Suprapubic skin (tissue), 4 donors: ENCODE measurements at places on chromosomes 2 and 18. TPM values are rescaled to one million over a fixed set of nuclear protein-coding genes. Genes with fewer than 3 reads are reported as not detected.
A peak's percentile ranks its signal among the peaks of the same experiment; 100 is the strongest.

- H3K4me3 ChIP-seq = peak overlapping the region; percentile 40
- no peak overlapping the region for H3K27ac ChIP-seq
- H3K27me3 ChIP-seq = peaks cover 43% of the 10 kb centered on the region
- DNase-seq = no peak
- peaks cover 24% of the 10 kb centered on the region for H3K4me1 ChIP-seq
These were observed 1.7 kb upstream of the NETO1 start for GRCh38 chr18:72869226-72870185.

The LRP2 gene
- total RNA-seq = 0.17 TPM

The UGT1A10 gene
- not detected for total RNA-seq

The KYNU gene
- total RNA-seq = 2.7 TPM

DNA sequence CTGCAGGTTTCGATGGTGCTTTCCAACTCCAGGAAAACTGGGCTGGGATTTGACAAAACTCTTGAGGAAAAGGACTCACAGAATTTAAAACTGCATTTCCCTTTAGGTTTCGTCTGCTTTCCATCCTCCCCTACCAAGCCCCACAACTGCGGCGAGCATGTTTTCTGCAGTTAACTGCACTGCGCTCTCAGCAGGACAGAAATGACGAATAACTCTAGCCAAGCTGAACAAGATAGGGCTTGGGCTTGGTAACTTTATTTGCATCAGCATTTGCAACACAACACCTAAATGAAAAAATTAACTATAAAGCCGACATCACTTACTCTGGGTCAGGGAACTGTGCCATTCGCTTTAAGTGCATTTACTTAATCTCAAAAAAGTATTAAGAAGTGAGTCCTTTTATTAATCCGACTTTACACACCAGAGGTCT lies 669 bp upstream of the PIKFYVE start:
- H3K36me3 ChIP-seq = no peaks in the 10 kb centered on the region
- H3K27ac ChIP-seq = peak overlapping the region; percentile 87
- H3K4me1 ChIP-seq = peaks cover 37% of the 10 kb centered on the region
- peak overlapping the region; percentile 68 for H3K4me3 ChIP-seq
- no peaks in the 10 kb centered on the region for H3K27me3 ChIP-seq

- H3K27me3 ChIP-seq = peaks cover 7% of the 10 kb centered on the region
- DNase-seq = peak; percentile 69
- H3K36me3 ChIP-seq = no peaks in the 10 kb centered on the region
- H3K4me1 ChIP-seq = peaks cover 35% of the 10 kb centered on the region
- no peak overlapping the region for H3K4me3 ChIP-seq
These were observed 297.9 kb downstream of the NDUFA10 start for GRCh38 chr2:239727182-239727775.

The CD207 gene
- 81.3 TPM for total RNA-seq

DNA sequence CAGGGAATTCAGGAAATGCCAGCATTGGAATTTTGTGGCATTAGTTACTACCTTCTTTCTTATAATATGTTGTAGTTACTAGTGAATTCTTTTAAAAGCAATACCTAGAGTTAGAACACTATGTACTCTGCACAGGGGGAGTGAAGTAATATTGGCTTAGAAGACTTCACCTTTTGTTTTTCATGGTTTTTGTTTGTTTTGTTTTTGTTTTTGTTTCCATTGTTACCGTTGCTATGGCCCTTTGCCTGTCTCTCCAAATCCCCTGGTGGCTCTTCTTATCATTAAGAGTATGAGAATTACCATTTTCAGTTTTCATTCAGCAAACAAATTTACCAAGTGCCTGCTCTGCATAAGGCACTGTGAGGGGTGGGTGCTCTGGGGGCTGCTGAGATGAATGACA lies 160.1 kb downstream of the HAUS1 start:
- H3K4me3 ChIP-seq = no peak overlapping the region
- peaks cover 15% of the 10 kb centered on the region for H3K4me1 ChIP-seq
- H3K36me3 ChIP-seq = peaks cover 12% of the 10 kb centered on the region

DNA sequence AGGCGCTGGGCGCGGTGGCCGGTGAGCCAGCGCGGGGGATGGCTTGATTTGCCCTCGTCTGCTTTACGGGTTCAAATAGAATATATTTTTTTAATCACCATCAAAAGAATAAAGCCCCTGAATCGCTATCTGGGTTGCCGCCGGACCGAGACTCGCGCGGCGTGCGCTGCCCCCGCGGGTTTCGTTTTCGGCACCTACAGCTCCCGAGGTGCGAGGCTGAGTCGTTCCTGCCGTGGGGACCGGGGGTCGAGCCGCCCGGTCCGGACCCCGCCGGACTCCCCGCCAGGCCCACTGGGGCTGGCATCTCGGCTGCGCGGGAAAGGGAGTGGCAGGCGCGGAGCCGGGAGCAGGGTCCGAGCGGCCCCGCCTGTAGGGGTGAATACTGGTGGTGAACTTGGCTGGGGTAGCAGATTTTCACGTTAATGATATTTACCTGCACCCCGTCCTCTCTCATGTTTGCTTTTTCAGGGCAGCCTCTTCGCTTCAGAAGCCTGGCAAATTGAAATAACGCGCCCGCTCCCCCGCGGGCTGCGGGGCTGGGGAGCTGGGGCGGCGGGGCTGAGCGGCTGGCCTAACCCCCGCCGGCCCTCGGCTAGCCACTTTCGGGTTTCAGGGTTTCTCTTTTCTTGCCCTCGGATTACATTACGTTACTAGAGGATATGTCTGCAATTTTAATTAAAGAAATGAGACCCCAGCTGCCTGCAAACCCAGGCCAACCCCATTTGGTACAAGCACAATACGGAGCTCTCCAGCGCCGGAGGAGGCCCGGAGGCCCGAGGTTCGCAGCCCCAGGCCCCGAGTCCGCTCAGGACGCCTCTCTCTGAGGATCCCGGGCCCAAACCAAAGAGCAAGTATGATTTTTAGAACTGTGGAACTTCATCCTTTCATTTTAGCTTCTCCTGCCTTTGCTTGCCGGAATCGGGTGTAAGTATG lies 1.7 kb upstream of the CELF4 start:
- H3K36me3 ChIP-seq = no peaks in the 10 kb centered on the region
- H3K27ac ChIP-seq = no peak overlapping the region
- peaks cover 83% of the 10 kb centered on the region for H3K27me3 ChIP-seq
